CD8-positive, alpha-beta T cell (primary cell): ENCODE measurements at places on chromosomes 6 and 20.
A peak's percentile ranks its signal among the peaks of the same experiment; 100 is the strongest.

- no peak for DNase-seq
These were observed 28.7 kb downstream of the ECT2L start for GRCh38 chr6:138824482-138825144.

DNA sequence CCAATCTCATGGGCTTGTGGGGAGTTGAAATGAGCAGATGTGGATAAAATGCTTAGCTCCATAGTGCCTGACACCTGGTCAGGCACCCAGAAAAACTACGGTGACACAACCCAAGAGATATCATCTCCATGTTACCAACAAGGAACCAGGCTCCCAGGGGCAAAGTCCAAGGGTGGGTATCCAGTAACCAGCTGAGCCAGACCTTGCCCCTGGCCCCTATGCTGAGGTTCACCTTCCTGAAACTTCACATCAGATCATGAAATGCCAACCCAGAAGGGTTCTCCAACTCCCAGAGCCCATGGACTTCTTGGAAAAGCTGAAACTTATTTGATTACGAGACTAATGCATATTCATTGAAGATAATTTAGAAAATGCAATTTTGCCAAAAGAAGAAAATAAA lies 141.8 kb upstream of the KCNG1 start:
- no peak for DNase-seq

DNA sequence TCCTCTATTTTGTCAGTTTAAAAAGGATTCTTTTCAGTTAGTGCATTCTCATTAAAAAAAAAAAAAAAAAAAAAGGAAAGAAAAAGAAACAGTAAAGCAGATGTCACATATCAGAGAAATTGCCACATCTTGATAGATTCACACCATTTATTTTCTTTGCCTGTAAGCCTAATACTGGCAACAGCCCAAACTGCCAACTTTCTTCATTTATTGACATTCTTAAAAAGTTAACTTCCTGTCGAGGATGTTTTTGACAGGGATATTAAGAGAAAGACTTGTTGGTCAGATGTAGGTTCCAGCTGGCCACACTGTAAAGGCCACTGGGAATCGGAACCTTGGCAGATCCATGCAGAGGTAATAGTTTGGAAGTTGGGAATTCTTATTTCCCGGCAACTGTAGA lies 332.6 kb downstream of the NRN1 start:
- DNase-seq: no peak

GRCh38 chr6:30149234-30149633 lies 11.8 kb downstream of the TRIM10 start:
- no peak for DNase-seq

GRCh38 chr6:149218471-149218870 lies 99.0 kb upstream of the TAB2 start:
- DNase-seq: no peak

DNA sequence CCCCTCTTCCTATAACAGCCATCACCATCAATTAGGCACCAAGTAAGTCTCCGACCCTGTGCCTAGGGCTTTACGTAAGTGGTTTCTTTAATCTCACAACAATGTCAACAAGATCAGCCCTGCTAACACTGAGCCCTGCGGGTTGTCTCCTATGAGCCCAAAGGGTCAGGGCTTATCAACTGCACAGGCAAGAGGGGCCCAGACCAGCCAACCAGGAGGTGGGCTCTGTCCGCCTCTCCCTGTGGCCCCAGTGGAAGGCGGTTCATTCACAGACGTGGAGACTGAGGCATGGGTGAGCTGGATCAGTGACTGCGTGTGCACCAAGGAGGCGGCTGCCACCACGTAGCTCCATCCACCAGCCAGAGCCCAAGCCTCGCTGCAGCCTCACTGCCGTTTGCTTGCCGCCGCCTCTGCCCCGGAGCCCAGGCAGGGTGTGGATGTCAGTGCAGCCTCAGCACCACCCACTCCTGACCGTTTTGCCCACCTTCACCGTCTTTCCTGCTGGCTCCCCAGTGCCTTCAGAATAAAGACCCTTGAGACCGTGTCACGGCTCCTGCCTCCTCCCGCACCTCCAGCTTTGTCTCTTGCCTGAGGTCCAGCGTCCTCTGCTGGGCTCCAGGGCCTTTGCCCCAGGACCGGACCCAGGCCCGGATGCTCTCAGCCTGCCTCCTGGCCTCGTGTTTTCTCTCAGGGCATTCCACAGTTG lies 78.7 kb downstream of the DLL1 start:
- no peak for DNase-seq

- DNase-seq: no peak
These were observed 152.5 kb upstream of the MAP3K7 start for GRCh38 chr6:90739339-90739738.

GRCh38 chr6:291697-292505 lies at the start of gene DUSP22:
DUSP22 (plus strand) TSS chr6:292487; CDS start chr6:292540, 53 bp downstream.
- peak; percentile 81 for DNase-seq

DNA sequence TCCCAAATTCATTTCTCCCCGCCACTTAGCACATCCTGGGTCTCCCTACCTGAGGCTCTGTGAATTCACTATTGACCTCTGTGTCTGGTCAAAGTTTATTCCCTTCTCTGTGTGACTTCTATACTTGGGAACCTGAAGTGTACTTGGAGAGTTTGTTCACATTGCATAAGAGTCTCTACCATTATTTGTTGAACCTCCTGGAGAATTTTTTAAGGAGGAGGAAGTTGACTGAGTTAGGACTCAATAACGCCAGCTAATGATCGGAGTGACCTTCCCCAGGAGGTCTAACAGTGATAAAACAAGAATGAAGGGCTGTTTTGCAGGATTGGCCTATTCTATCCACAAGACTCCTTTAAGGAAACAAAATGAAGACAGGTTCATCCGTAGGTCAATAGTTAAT lies 23.6 kb downstream of the STMND1 start:
- no peak for DNase-seq
